ENCODE measurements at places on chromosomes 16 and 17.

DNA sequence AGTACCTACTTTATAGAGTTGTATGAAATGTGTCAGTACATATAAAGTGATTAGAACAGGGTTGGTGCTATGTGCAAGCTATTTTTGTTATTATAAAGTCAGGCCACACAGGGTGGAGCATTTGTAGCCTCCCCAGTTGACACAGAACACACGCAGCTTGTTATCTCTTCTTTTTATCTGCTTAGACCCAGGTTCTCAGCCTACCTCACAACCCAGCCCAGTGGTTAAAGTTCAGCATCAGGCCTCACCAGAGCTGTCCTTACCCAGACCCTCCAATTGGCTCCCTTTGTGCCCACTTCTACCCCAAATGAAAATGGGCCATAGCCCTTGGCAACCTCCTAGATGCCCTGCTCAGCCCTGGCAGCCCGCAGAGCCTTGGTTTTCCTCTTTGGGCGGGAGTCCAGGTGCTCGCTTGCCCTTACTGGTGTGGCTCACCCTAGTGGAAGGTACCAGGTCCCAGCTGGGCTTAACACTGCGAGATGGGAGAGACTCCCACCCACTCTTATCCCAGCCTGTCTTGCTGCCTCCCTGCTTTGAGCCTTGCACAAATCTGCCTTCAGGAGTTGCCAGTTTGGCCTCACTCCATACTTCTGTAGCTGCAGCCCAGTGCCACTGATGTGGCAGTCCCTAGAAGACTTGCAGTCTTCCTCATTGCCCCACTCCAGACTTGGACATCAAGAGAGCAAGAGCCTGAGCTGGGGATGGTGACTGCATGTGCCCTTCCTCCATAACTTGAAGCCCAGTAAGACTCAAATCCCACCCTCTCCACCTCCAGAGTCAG is 1.1 kb upstream of the PIGS start:
- no peak for DNase-seq

- DNase-seq, result peak; percentile 23
Measured at GRCh38 chr17:5706577-5707210, 122.4 kb upstream of the NLRP1 start.

DNA sequence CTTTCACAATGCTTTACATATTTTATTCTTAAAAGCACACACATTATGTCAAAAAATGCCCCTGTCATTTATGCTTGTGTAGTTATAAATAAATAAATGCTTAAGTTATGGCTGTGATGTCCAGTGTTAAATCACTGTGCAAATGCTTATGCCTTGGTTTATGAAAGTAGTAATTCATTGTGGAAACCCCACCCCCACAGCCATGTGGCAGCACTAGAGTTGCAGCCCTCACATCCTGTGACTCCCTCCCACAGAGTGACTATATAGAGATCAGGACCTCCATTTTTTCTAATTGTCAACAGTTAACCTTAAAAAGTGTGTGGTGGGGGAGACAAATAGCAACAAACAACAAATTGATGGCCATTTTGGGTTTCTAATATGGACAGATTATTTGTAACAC is 2.4 kb downstream of the SKAP1 start:
- DNase-seq, result peak; percentile 48

DNA sequence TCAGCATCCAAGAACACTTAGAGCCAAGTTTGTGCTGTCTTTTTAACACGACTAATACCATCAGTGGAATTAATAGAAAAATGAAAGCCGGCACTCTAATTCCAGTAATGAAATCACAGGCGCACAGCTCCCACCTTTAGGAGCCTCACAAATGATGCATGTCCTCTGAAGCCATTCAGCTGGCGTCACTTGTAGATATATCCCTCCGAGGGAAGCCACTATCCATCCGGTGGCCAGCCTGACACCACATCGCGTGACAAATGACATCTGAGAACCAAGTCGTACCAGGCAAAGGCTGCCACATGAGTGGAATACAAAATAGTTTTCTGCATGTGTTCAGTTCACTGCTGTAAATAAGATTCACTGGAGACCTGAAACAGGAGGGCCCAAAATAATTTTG is 205.6 kb downstream of the GRIN2A start:
- DNase-seq, result no peak

DNA sequence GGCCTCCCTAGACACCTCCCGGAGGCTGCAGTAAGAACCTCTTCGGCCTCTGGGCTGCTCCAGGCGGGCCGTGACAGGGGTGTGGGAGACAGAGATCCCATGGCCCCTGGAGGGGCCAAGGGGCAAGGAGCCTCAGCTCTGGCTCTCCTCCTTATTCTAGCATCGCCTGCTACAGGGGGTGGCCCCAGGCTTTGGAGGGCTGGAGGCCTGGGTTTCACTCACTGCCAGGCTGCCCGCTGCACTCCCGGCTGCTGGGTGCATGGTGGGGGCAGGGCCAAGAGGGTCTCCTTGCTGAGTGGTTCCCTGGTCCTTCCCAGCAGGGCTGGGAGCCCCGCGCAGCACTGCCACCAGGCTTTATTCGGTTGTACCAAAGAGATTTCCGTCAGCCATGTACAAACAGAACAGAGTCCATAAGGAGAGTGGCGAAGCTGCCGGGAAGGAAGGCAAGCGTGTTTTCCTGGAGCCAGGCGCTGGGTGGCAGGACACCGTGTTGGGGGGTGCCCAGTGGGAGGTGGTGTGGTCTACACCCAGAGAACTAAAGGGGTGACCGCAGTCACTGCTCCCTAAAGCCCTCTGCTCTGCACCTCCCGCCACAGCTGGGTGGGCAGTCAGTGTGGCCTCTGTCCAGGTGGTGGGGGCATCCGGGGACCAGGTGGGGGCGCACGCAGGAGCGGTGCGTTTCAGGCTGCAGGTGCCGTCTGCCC is 2.0 kb downstream of the NPB start:
- DNase-seq, result no peak

DNA sequence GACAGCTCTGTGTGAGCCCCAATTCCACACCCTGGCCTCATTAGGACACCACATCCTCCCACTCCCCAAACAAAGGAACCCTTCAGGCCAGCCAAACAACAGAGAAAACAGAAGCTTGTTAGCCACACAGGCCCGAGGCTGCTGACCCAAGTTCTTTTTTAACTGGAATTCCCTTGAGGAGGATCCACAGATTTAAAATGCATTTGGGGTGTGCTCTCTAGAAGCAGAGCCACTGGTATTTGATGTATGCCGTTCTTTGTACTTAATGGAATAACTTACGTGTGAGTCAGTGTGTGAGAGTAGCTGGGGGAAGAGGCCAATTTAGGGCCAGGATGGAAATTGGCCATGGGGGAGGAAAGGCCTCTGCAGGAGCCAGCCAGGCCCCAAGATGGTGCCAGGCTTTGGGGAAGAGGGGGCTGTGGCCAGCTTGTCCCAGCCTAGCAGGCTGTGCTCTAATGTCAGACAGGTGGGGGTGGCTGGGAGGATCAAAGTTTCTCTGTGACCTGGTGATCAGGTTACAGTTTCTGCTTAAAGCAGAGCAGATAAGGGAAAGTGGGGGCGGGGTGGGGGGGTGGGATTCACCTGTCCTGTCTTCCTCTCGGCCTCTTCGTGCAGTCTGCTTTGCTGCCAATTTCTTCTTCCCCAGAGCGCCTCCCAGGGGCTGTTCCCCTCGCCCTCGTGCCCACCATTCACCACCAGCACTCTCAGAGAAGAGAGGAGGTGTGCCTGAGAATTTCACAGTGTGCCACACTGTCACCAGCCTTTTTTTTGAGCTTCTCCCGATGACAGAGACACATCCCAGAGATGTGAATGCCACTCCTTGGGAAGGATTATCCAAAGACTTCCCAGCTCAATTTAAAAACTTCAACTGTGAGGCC is 50.8 kb downstream of the TOM1L2 start:
- no peak for DNase-seq

- no peak for DNase-seq
Measured at GRCh38 chr16:55499951-55500529, 8.8 kb upstream of the LPCAT2 start.

Data from activated CD4-positive, alpha-beta T cell treated with anti-CD3 and anti-CD28 coated beads for 24 hours (primary cell).